Daoy (cell line): ENCODE measurements at places on chromosomes 3 and 15.

- DNase-seq: no peak
Measured at GRCh38 chr15:45842151-45842550, 207.3 kb downstream of the SQOR start.

DNA sequence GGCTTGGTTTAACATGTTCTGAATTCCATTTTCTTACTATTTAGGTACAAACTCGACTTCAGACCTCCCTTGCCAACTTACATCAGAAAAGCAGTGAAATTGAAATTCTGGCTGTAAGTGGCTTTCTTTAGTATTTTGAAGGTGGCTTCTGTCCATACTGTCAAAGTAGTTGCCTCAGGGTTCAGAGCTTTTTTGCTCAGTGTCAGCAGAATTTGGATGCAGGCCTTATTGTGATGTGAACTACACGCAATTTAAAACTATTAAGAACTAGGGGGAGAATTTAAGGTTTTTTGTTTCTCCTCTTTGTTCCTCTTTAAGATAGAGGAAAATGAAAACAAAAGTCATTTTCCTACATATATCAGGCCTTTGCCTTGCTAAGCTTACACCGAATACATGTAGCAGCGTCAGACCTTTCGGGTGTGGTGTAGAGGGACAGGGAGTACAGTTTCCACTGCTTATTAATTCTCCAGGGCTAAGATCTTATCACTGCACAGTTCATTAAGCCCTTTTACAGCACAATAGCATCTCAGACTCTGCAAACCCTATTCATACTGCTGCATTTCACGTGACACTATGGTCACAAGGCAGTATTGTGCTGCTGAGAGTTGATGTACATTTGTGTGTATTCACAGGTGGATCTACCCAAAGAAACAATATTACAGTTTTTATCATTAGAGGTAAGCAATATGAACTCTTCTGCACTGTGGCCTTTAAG is 6.7 kb downstream of the SRP14 start:
- DNase-seq: no peak

DNA sequence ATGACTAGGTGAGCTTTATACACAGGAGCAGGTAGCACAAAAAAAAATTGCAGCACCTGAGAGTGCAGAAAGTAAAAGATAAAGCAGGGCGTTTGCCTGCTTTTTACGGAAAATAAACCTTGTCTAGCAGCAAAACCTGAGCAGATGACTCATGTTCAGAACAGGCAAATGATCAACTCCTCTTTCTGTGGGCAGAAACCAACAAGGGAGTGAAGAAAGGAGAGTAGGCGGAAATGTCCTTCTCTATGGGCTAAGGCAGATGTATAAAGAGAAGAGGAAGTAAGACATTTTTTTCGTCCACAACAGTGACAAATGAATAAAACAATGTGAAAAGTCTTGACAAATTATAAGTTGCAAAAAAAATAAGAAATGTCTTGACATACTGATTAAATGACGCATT is 24.5 kb upstream of the GMNC start:
- peak; percentile 29 for DNase-seq

- no peak for DNase-seq
Measured at GRCh38 chr15:56272454-56272853, 28.8 kb upstream of the RFX7 start.

- no peak for DNase-seq
Measured at GRCh38 chr15:49501586-49501985, 78.5 kb downstream of the FGF7 start.

DNA sequence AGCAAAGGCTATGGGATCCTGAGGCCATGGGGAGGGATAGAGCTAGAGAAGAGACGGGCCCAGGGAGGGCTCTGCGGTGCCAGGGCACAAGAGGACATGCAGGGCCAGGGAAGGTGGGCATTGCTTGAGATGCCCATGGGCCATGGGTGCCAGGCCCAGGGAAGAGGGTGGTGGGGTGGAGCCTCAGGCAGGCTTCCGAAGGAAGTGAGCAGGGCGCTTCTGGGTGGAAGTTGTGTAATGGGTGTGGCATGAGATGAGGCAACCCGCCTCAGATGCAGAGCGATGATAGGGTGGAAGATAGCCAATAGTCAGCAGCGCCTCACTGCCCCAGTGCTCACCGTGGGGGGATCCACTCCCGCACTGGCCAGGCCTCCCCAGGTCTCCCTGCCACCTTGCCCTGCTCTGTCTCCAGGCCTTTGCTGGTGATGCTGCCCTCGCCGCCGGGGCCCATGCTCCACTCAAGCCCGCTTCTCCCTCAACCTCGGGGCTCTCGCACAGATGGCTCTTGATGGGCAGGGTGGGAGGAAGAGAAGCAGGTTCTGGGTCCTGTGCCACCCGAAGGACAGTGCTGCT is 51.4 kb downstream of the DNAJB8 start:
- no peak for DNase-seq

DNA sequence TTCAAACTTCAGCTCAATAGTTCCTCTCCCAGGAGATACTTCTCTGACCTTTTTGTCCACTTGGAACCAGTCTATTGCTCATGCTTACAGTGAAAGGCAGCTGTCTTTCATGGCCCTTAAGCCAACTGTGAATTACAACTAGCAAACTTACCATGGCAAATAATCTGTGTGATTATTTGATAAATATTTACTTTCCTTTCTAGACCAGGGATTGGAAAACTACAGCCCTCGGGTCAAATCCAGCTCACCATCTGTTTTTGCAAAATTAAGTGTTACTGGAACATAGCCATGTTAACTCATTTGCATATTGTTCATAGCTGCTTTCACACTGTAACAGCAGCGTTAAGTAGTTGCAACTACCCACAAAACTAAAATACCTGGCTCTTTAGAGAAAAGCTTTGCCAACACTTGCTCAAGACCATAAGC is 289.1 kb upstream of the MCTP2 start:
- DNase-seq: no peak

- no peak for DNase-seq
Measured at GRCh38 chr3:148175214-148175613, 522.5 kb upstream of the AGTR1 start.

DNA sequence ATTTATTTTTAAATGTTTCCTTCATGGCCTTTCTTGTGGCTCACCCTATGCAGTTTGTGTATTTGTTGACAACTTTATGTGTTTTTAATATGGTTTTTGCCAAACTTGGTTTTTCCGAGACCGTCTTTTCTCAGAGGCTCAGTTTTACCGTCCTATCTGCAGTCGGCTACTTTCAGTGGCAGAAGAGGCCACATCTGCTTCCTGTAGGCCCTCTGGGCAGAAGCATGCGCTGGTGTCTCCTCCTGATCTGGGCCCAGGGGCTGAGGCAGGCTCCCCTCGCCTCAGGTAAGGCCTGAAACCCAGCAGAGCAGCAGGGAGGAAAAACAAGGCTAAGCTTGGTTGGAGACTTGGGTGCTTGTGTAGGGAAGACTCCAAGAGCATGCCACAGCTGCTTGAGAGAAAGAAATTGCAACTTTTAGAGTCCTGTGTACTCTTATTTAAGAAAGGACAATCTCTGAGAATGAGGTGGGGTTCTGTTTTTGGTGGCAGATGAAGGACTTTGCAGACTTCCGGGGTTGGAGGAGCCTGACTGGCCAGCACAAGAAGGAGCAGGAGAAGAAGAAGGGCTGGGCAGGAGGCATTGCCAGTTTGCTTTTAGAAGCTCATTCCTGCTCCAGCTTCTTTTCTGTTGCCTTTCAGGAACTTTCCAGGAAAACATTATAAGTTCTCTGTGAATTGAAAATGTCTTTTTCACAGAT is at the start of gene TIGIT:
Gene TIGIT, plus strand, starts transcription at position 191 of the 698 bp plus-strand sequence. Its CDS starts 34 bp downstream, at position 225.
- DNase-seq: no peak

DNA sequence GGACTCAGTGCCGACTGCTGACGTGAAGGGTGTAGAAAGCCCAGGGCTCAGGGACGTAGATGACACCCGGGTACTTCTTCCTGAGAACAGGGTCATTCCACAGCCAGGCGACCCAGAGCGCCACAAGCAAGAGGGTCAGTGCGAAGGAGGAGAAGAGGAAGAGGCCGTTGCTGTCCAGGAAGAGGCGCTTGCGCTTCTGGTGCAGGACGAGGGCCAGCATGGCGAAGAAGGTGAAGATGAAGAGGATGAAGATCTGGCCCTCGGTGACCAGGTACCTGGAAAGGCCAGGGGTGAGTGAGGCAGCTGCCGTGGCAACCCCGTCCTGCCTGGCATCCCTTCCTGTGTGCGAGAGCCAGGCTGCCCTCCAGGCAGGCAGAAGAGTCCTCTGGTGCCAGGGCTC is 3.0 kb upstream of the CALML4 start:
- DNase-seq: no peak

GRCh38 chr3:190258634-190259033 is 63.6 kb downstream of the CLDN1 start:
- no peak for DNase-seq

DNA sequence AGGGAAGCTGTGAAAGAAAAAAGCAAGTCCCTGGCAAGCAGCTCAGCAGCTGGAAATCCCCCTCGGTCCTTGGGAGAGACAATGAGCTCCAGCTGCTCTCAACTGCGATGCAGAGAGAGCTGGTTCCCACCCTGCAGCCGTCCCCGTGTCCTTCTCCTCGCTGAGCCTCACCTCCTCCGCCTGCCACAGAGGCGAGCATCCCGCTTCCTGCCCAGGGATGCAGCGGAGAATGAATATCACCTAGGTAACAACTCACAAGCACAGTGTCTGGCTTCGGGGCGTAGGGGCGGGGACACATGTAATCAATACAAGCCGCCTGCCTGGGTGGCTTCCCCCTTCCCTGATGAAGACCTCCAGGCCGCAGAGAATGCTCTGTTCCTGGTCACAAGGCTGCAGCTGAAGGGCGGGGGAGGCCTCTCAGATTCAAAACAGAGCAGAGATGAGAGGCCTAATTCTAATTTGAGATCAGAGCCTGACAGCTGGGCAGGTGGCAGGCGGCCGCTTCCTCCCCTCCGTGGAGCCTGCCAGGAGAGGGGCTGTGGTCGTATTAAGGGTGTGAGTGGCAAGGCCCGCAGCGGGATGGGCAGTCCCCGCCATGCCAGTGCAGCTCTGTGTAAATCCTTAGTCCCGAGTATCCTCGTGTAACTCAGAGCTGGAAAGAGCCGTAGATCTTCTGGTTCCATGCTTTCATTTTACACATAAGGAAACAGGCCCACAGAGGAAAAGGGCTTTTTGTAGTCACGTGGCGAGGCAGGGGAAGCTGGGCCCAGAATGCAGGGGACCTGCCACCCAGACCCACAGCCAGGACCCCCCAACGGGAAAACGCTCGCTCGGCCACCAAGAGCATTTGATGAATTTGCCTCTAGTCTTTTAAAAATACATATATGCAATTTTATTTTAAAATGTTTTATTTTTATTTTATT is 24.3 kb downstream of the ZDHHC19 start:
- no peak for DNase-seq

- no peak for DNase-seq
Measured at GRCh38 chr3:101938262-101938847, 89.0 kb downstream of the NFKBIZ start.

DNA sequence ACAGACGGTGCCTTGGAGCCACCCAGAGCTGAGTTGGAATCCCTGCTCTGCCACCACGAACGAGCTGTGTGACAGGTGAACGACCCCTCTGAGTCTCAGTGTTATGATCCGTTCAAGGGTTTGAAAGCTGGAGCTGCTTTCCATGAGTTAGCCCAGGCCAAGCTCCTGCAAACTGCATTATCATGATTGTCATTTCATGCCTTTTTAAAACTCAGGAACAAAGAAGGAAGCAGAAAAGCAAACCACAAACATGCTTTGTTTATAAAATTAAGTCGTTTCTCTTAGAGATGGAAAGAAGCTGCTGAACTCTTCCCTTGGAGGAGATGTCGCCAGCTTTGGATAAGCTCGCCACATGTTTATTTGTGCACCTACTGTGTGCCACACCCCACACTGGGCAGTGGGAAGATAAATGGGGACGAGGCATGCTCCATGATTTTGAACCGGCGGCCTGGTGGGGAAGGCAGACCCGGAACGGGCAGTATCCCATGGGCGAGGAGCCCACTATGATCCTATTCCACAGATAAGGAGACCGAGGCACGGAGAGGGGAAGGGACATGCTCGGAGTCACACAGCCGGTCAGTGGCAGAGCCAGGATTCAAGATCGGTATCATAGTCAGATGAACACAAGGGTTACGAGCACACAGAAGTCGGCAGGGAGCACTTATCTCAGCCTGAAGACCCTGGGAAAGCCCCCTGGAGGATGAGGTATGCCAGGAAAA is 15.9 kb downstream of the HRH1 start:
- no peak for DNase-seq
